Fibroblast of skin of right biceps (primary cell): ENCODE measurements at places on chromosomes 2 and 18.

GRCh38 chr2:31365834-31366505 lies 48.6 kb downstream of the XDH start:
- no peak for DNase-seq

DNA sequence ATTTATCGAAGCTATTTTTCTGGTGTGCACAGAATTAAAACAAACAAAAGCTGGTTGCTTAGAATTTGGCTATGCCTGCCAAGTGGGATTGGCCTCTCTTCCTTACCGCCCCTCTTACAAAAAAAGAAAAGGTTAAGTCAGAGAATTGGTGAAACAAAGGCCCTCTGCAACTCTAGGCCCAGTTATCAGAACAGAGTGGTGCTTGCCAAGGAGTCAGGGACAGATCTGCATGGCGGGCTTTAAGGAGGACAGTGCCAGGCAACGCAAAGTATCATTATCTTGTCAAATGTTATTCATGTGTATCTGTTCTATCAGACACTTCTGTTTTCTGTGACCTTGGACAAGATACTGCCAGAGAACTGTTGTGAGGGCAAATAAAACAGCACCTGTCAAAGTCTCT lies 78.3 kb downstream of the TGIF1 start:
- DNase-seq = no peak

DNA sequence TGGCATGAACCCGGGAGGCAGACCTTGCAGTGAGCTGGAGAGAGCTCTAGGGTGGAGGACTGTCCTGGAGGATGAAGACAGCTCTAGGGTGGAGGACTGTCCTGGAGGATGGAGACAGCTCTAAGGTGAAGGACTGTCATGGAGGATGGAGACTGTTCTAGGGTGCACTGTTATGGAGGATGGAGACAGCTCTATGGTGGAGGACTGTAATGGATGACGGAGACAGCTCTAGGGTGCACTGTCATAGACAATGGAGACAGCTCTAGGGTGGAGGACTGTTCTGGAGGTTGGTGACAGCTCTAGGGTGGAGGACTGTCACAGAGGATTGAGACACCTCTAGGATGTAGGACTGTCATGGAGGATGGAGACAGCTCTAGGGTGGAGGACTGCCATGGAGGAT lies 21.1 kb upstream of the KCNG2 start:
- no peak for DNase-seq

DNA sequence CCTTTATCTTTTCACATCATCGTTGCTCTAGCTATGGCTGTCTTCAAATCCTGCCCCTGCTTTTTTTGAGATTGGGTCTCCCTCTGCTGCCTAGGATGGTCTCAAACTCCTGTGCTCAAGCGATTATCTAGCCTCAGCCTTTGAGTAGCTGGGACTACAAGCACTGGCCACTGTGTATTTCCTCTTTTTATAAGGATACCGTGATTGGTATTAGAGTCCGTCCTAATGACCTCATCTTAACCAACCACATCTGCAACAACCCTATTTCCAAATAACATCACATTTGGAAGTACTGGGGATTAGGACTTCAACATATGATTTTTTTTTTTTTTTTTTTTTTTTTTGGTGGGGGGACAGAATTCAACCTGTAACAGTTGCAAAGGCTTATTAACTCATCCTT lies 9.1 kb downstream of the RESP18 start:
- no peak for DNase-seq

DNA sequence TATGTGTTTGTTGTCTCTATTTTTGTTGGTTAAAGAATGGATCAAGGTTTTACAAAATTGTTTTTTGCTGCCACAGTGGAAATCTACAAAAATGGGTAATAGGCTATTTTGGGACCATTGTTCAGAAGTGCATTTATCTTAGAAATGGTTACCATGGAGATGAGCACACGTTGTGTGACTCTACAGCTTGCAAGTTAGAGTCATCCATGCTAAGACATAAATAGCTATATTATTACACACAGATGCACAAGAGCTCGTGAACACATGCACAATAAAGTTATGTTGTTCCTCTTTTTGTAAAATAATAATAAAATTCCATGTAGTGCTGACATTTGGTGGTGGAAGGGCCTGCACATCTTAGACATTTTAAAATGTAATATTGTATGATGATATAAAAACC lies 15.5 kb upstream of the DUSP19 start:
- DNase-seq = peak; percentile 71

GRCh38 chr18:33870059-33870458 lies 292.0 kb downstream of the ASXL3 start:
- peak; percentile 34 for DNase-seq

GRCh38 chr2:233419602-233420391 lies 65.5 kb downstream of the DGKD start:
- DNase-seq = peak; percentile 7

DNA sequence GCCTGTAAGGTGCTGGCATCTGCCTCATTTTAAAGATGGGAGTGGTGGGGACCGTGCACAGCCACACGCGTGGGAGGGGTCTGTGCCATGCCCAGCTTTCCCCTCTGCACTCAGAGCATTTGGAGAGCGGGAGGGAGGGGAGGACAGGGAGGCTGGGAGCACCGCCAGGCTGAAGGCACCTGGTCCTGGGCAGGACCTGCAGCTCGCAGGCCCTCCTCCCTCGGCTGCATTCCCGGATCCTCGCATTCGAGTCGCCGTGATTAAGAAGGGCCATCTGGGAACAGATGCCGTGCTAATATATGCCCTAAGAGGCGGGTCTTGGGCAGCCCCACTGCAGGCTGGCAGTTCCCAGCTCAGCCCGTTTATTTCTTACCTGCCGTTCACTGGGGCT lies 84.0 kb downstream of the PTGR3 start:
- DNase-seq = no peak

GRCh38 chr2:62733546-62733945 lies 28.0 kb downstream of the EHBP1 start:
- no peak for DNase-seq

DNA sequence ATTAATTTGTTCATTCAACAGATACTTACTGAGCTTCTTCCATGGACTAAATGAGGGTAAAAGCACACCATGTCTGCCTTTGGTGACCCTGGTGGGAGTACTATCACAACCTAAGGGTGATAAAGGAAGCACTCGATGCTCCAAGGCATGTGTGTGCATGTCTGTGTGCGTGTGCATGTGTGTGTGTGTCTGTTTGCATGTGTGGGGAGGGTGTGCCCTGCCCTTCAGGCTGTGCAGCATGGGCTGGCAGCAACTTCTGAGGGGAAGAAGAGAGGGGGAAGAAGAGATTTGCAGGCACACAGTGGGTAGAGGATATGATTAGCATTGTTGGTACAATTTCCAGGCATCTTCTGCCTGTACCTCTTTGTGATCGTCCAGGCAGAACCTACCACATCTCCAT lies 121.6 kb downstream of the ACOXL start:
- DNase-seq = no peak

DNA sequence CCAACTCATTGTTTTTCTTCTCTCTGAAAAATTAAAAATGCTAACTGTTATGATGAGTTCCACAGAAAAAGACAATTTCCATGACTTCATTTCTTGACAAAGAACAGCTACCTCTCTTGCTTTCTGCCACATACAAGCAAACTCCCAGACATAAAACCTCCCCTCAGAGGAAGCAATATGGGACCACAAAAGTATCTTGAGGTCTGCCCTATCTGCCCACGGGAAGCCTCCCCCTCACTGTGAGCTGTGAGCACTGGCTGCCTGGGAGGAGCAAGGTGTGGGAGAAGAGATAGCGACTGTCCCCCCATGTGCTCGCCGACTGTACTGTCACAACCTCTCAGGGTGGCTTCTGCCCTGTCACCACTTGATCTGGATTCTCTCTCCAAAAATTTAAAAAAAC lies 69.7 kb upstream of the NRP2 start:
- no peak for DNase-seq

DNA sequence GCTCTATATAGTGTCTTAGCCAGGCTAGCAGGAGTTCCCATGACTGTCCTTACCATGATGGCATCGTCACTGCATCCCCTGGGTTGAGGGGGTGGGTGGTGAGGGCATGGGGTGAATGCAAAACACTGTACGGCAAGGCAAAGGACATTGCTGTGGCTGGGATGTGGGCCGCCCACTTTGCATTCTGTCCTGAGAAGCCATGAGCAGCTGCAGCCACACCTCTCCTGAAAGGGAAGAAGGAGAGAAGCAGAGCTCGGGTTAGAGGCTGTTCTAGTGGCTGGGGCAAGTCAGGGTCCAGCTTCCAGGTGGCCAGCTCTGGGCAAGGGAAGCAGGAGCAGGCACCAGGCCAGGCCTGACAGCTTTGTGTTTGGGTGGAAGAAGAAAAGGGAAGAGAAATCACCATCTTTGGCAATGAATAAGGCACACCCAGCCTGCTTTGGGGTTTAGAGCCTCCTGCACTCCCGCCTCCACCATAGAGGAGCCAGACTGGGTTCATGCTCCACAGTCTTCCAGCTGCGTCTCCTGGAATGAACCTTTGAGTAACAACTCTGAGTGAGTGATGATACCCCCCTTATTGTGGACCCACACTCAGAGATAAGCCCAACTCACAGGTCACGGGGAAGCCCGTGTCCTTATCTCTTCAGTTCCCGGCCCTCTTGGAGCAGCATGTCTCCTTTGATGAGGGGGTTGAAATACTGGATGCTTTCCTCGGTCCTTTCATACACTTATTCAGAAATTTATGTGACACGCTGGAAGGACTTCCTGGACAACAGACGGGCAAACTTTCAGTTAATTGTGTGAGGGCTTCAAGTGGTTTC lies 63.4 kb downstream of the INPP4A start:
- DNase-seq = no peak

- peak; percentile 5 for DNase-seq
Measured at GRCh38 chr18:74906184-74906583, 302.8 kb downstream of the PTGR3 start.

- no peak for DNase-seq
Measured at GRCh38 chr2:641872-642815, 35.1 kb downstream of the TMEM18 start.

DNA sequence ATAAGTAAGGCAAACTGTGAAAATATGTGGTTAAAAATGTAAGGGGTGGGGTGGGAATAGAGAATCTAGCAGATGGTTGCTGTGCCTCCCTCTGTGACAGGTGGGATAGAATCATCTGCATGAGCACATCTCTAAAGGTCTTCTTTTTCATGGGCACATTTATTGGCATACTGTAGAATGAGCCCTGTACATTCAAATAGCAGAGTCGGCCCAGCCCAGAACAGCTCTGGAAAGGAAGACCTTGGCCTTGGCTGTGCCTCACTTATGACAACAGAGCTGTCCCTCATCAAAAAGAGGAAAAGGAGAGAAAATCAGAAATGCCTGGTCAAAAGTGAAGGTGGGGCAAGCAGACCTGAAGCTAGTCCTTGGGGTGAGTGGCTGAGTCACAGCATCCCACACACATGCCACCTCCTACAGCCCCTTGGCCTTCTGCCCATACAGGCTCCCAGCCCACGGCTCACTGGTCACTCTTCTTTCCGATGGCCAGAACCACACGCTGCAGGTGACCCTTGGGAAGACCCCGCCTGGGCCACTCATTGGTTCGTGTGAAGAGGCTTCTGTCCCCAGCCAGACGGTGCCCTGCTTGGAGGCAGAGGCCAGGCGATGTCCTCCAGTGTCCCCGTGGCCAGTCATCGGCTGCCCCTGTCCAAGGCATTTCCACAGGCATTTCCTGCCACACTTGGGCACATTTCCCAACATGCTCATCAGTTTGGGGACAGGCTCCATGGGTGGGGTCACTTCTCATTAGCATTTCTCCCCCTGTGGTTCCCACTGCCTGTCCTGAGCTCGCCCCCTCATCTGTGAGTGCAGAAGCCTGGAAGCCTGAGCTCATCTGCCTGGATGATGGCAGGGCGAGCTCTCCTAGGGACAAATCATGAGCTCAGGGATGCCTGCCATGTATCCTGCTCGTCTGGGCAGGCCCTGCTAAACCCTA lies 113.6 kb downstream of the MCFD2 start:
- peak; percentile 47 for DNase-seq

DNA sequence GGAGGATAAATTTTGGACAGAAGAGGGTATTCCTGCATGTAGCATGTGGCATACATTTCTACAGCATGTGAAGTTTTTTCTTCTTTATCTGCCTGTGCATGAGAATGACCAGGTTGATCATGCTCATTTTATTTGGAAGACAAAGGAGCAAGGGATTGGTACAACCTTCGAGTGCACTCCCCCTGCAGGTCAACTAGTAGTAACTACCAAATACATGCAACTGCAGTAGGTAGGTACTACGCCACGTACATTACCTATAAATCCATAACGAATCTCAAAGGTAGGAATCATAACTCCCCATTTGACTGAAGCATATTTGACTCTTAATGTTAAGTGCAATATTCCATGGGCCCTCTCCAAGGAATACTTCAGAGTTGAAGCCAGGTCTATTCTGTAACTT lies 763.9 kb downstream of the TSN start:
- peak; percentile 8 for DNase-seq

- no peak for DNase-seq
Measured at GRCh38 chr2:37670378-37671008, 949 bp downstream of the CDC42EP3 start.

- no peak for DNase-seq
Measured at GRCh38 chr2:214902286-214902685, 92.8 kb upstream of the BARD1 start.

GRCh38 chr18:23213200-23213599 lies 77.9 kb downstream of the CABLES1 start:
- no peak for DNase-seq

- no peak for DNase-seq
Measured at GRCh38 chr2:240952496-240953246, 45.7 kb upstream of the SNED1 start.

DNA sequence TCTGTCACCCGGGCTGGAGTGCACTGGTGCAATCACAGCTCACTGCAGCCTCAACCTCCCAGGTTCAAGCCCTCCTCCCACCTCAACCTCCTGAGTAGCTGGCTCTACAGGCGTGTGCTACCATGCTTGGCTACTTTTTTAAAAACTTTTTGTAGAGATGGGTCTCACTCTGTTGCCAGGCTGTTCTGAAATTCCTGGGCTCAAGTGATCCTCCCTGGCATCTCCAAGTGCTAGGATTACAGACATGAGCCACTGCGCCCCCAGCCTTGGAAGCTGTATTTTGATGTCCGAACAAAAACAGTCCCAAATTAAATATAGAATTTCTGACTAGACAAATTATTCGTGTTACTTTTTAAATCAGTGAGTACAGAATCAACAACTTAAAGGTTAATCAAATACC lies 97.4 kb downstream of the ZNF516 start:
- no peak for DNase-seq

DNA sequence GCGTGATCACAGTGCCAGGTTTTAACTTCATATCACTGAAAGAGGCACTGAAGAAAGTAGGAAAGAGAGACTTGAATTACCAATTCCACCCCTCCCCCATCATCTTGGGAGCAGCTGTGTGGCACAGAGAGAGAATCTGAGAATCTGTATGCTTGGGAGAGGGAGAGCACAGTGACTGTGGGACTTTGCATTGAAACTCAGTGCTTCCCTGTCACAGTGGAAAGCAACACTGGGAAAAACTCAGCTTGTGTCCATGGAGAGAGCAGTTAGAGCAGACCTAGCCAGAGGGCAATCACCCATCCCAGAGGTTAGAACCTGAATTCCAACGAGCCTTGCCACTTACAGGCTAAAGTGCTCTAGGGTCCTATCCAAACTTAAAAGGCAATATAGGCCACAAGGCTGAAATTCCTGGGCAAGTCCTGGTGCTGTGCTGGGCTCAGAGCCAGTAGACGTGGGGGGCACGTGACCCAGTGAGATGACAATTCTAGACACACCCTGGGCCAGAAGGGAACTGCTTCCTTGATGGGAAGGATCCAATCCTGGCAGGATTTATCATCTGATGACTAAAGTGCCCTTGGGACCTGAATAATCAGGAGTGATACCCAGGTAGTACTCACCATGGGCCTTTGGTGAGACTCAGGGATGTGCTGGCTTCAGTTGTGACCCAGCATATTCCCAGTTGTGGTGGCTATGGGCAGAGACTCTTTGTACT lies 15.5 kb upstream of the ABCB11 start:
- DNase-seq = no peak

GRCh38 chr2:42721898-42722297 lies 42.0 kb downstream of the OXER1 start:
- DNase-seq = no peak
